CD4-positive, alpha-beta T cell treated with Interferon alpha-2 for 1 hour (primary cell): ENCODE measurements at places on chromosomes 4 and X.

- DNase-seq: no peak
Observed at GRCh38 chrX:137387646-137388045, 178.3 kb upstream of the ZIC3 start.

- no peak for DNase-seq
Observed at GRCh38 chr4:45033676-45034419, 307.5 kb upstream of the GNPDA2 start.

DNA sequence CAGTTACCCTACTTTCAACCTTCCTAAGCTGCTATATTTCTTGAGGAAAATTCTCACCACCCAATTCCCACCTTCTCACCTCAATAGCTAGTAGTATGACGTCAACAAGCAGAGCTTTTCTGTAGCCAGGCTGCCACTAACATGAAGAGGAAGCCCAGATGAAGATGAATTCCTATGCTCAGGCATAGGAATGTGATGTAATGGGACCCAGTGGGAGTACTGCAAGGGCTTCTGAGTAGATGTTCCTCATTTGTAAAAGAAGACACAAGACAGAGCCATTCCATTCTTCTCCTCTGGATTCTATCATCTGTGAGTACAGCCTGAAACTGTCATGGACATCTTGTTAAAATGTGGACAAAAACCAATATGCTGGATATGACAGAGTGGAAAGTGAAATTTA lies 81.6 kb upstream of the KLF3 start:
- DNase-seq: no peak

- no peak for DNase-seq
Observed at GRCh38 chr4:7367406-7367805, 67.3 kb downstream of the PSAPL1 start.

DNA sequence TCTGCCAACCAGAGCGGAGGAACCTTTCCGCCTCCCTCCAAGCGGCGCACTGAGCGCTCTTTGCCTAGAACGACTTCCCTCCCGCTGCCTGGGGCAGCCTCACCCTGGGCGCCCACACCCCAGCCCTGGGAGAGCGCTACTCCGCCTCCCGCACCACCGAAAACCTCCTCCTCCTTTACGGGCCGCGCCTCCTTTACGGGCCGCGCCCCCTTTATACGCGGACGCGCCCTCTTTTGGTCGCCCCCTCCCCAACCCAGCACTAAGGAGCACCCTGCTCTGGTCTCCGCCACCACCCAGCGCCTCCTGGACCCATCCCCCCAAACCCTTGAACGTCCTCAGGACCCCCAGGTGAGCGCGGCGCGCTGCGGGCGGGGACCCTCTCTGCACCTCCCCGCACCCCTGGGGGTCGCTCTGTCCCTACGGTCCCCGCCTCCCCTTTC lies 586 bp upstream of the NSG1 start:
- peak; percentile 42 for DNase-seq

GRCh38 chrX:31353095-31353494 lies 281.3 kb upstream of the FTHL17 start:
- DNase-seq: no peak

DNA sequence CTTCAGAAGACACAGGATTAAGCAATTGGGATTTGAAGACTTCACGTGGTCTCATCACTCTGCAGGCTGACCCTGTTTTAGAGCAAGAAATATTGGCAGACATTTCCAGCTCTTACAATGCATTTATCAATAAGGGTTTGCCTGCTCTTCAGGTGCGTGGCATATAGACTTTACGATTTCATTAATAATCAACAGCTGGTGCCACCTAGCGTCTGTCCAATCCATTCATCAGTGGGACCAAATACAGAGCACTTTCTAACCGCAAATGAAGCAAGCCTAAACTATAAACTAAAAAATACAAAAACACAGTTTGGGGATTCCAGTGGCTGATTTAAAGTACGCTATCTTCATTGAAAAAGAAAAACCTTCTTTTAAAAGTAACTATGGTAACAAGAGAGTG lies 125.4 kb upstream of the DMD start:
- no peak for DNase-seq

GRCh38 chr4:137644201-137644600 lies 111.9 kb upstream of the PCDH18 start:
- DNase-seq: no peak

- DNase-seq: no peak
Observed at GRCh38 chrX:136863826-136864225, 16.7 kb downstream of the RBMX start.

DNA sequence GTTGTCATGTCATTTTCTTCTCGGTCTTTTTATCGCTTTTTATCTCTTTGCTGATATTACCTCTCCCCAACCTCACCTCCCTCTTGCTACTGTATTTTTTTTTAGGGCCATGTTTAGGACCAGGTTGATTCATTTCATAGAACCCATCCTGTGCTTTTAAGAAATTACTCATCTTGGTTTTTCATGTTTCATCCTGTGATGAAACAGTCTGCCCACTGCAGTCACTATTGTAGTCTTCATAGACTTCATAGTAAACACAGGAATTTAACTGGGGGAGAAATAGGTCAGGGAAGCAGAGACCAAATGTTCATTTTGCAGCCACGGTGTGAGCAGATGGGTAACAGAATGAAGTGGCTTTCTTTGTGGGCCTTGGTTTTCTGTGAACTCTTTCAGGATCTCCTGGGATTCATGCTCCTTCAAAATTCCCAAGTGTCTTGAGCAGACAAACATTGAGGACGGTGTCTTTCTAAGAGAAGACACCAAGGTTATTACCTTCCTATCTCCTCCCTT lies 161.8 kb downstream of the NAA11 start:
- no peak for DNase-seq

- no peak for DNase-seq
Observed at GRCh38 chr4:148007314-148007760, 275.4 kb downstream of the ARHGAP10 start.

DNA sequence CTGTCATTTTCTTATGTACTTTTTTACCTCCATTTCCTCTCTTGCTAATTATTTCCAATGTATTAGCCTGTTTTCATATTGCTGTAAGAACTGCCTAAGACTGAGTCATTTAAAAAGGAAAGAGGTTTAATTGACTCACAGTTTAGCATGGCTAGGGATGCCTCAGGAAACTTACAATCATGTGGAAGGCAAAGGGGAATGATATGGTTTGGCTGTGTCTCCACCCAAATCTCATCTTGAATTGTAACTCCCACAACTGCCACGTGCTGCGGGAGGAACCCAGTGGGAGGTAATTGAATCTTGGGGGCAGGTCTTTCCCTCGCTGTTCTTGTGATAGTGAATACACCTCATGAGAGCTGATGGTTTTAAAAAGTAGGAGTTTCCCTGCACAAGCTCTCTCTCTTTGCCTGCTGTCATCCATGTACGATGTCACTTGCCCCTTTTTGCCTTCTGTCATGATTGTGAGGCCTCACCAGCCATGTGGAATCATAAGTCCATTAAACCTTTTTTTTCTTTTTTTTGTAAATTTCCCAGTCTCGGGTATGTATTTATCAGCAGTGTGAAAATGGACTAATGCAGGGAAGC lies 870.0 kb upstream of the INTU start:
- no peak for DNase-seq

- DNase-seq: no peak
Observed at GRCh38 chrX:154043003-154043763, 23.5 kb upstream of the IRAK1 start.

DNA sequence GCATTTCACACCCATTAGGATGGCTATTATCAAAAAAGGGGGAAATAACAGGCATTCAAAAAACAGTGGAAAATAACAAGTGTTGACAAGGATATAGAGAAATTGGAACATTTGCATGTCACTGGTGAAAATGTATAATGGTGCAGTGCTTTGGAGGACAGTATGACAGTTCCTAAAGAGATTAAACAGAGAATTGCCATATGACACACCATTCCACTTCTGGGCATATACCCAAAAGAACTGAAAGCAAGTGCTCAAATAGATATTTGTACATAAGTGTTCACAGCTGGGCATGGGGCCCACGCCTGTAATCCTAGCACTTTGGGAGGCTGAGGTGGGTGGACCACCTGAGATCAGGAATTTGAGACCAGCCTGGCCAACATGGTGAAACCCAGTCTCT lies 348.1 kb downstream of the NR3C2 start:
- DNase-seq: no peak

GRCh38 chrX:576904-577560 lies 53.6 kb upstream of the SHOX start:
- no peak for DNase-seq

- no peak for DNase-seq
Observed at GRCh38 chr4:169070071-169070894, 60.2 kb upstream of the CBR4 start.

DNA sequence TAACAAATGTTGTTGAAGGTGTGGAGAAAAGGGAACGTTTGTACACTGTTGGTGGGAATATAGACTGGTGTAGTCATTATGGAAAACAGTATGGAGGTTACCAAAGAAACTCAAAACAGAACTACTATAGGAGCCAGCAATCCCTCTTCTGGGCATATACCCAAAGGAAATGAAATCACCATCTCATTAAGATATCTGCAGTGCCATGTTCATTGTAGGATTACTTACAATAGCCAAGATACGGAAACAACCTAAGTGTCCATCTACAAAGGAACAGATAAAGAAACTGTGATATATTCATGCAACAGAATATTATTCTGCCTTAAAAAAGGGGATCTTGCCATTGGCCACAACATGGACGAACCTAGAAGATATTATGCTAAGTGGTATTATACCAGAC lies 22.2 kb downstream of the APBB2 start:
- no peak for DNase-seq

- no peak for DNase-seq
Observed at GRCh38 chr4:3404546-3404945, 37.2 kb upstream of the HGFAC start.

DNA sequence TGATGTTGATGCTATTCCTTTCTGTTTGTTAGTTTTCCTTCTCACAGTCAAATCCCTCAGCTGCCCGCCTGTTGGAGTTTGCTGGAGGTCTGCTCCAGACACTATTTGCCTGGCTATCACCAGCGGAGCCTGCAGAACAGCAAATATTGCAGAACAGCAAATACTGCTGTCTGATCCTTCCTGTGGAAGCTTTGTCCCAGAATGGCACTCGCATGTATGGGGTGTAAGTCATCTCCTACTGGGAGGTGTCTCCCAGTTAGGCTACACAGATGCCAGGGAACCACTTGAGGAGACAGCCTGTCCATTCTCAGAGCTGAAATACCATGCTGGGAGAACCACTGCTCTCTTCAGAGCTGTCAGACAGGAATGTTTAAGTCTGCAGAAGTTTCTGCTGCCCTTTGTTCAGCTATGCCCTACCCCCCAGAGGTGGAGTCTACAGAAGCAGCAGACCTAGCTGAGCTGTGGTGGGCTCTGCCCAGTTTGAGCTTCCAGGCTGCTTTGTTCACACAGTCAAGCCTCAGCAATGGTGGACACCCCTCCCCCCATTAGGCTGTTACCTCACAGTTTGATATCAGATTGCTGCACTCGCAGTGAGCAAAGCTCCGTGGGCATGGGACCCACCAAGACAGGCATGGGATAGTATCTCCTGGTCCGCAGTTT lies 74.9 kb downstream of the SPIN3 start:
- no peak for DNase-seq

DNA sequence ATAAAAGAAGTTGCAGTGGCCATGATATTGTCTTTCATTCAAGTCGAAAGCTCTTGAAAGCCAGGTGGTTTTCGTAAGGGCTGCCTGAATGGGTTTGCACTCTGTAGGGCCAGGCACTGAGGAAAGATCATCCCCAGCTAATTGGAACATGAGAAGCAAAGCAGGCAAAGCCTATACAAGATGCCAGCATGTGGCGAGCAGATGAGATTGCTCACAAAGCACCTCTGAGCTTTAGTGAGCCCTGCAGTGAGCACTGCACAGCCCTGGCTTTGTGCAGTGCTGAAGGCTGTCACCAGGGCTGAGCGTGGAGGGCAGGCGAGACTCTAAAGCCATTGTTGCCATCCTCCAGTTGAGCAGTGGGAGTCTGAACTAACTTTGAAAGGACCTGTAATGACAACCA lies 53.8 kb downstream of the HADH start:
- no peak for DNase-seq

DNA sequence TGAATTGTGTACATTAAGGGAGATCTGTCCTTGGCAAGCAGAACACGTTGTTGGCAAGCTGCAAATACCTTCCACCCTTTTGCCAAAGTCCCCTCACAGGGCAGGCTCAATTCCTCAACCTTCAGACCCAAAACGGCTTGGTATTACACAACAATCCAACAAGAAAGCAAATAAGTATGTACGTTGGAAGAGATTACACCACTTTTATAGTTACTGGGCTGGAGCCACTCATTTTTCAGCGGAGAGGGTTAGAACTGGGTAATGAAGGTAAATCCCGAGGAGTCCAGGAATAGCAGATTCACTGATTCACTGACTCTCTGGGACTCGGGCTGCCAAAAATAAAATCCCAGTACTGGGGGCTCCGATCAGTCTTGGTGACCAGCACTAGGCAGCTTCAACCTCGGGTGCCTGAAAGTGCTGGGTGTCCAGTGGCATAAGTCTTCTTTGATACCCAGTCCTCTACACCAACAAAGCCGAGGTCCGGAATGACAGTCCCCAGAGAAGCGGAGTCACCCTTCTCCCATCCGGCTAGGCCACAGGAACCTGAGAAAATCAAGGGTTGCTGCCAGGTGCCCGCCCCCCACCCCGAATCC lies 587 bp downstream of the TIMM8A start:
- no peak for DNase-seq

GRCh38 chr4:126533146-126533805 lies 1099.5 kb upstream of the INTU start:
- no peak for DNase-seq

DNA sequence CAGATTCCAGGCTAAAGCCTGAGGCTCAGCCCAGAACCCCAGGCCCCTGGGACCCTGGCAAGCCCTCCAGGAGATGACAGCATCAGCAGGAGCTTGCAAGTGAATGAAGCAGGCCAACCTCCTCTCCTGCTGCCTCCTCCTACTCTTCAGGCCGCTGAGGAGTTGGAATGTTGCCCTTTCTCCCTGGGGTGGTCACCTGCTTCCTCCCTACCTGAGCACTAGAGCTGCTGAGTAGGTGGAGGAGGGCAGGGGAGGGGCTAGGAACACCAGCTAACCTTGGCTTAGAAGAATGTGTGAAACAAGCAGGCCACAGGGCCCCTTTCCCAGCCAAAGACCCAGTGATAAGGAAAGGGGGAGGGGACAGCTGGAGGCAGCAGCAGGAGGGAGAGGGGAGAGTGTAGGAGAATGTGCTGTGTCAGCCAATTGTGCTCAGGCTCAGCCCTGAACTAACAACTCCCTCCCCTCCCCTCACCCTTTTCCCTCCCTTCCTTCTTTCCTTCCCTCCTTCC lies 58.0 kb downstream of the PJA1 start:
- no peak for DNase-seq

- no peak for DNase-seq
Observed at GRCh38 chr4:32135642-32136041, 1415.5 kb downstream of the PCDH7 start.
